GM04504 (cell line): ENCODE measurements at places on chromosomes 12 and 14.

DNA sequence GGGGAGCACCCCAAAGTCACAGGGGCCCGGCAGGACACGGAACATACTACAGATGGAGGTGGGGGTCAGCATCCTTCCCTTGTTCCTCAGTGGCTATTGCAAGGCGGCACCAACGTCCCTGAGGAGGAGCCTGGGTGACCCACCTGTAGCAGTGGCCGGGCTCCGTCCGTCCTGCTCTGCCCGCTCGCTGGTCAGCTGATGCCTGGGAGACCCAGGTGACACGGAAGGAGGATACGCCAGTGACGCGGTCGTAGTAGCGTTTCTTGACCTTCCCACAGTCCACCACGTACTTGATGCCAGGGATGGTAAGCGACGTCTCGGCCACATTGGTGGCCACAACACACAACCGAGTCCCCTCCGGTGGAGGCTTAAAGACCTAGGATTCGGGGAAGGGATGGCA, 24.7 kb downstream of the DHX37 start:
- DNase-seq: no peak

- no peak for DNase-seq
Observed at GRCh38 chr14:33249233-33249820, 310.6 kb downstream of the NPAS3 start.

DNA sequence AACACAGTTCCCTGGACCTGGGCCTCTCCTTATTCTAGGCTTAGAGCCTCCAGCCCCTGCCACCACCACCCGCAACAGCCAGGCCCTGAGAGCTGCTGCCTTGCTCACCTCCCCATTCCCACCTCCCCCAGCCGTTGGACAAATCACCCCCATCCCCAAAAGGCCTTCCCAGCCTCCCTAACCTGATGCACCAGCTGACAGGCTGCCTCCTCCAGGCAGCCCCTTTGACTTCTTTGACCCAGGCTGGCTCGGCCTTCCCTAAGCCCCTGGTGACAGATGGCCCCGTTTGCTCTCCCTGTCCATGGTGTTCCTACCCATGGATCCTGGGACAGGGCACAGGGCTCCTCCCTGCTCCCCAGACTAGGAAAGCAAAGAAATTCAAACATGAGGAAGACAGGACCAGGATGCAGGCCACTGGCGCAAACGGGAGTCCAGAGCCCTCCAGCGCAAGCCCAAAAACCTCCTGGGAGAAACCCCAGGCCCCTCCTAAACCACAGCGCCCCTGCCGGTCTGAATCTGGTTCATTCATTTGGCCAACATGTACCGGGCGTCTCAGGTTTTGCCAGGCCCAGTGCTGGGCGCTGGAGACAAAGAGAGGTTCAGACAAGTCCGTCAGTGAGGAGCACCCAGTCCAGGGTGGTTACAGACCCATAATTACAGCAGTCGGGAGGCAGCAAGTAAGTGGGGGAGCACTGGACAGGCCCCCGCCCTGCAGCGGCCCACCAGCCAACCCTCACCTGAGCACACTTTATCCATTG, 2.4 kb downstream of the AKT1 start:
- no peak for DNase-seq

- DNase-seq: no peak
Observed at GRCh38 chr12:76037130-76038103, 5.8 kb upstream of the PHLDA1 start.

- DNase-seq: no peak
Observed at GRCh38 chr12:117830471-117830870, 138.3 kb downstream of the KSR2 start.

DNA sequence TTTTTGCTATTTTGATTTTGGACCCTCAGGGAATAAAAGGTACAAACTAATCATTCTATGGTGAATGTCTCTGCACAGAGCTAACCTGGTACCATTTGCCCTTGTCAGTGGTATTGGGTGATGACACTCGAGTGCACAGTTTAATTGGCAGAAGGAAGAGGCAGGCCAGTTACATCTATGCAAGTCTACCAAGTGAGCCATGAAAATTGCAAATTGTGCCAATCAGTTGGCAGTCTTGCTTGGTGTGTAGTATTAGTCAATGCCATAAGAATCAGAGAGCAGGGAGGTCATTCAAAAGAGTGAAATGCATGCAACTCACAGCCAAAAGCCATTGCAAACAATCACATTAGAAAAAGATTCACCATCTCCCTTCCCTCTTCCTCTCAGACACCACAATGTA, 479.6 kb downstream of the ADAMTS20 start:
- DNase-seq: no peak

DNA sequence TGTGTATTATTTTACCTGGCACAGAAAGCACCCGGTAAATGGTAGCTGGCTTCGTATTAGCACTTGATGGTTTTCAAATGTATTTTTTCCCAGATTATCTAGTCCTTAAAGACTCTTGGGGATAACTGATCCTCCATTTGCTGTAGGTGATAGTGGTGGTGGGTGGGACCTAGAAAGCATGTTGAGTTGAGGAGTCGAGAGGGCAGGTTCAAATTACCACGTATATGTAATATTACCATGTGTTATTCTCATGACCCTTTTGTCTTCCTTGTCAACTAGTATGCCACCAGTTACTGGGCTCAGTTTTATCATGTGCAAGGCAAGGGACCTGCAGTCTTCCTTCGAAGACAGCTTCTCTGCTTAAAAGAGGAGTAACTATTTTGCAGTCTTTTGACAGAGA, 1.8 kb downstream of the GLRX5 start:
- no peak for DNase-seq

GRCh38 chr12:126084480-126084879, 1019.2 kb downstream of the AACS start:
- no peak for DNase-seq

DNA sequence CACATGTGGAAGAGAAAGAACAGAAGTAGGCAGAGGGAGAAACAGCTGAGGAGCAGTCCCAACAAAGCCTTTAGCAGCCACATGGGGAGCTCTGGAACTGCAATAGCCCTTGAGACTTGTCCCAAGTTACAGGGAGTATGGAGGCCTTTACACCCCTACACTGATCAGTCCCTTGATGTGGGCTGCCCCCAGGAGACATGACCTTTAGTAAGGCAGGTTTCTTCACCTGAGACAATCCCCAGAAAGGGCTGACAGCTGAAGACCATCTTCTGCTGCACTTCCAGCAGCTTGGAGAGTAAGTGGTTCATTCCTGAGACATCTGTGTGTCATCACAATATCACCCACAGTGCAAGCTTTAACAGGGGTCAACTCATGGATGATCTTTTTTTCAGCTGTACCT, 8.6 kb upstream of the SNAPC1 start:
- no peak for DNase-seq

DNA sequence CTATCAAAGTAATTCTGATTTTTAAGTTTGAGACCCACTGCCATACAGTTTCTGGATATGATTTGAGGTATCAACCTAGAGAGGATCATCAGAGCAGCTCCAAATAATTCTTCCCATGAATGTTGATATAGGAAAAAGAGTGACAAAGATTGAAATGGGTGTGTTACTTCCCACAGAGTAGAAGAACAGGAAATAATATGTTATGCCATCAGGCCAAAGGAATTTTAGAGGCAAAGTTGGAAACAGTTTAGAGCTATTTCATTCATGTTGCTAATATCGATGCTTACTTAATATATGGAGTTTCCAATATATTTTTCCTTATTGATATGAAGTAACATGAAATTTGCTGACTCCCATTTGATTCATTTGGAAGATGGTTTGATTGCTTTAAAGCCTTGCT, 8.9 kb upstream of the MSRB3 start:
- no peak for DNase-seq

DNA sequence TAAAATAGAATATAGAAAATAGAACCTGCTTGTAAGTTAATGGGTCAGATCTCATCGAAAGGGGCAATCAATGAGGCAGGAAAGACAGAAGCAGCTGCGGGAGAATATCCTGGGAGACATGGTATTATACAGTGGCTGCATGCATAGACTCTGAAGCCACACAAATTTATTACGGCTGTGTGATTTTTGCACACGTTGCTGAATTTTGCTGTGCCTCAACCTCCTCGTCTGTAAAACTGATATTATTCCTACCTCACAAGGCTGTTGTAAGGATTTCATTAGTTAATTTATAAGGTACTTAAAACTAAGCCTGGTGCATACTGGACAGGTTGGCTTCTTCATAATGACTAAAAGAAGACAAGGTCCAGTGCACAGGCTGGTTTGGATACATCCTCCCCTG, 52.3 kb downstream of the ARMH4 start:
- no peak for DNase-seq
